Astrocyte (in vitro differentiated cells and primary cell): ENCODE measurements at places on chromosomes 11 and 22. TPM values are rescaled to one million over a fixed set of nuclear protein-coding genes. Genes with fewer than 3 reads are reported as not detected.

GRCh38 chr11:128238521-128239265, 348.7 kb downstream of the ETS1 start:
- no peak overlapping the region for H3K27ac ChIP-seq
- peaks cover 16% of the 10 kb centered on the region for H3K4me1 ChIP-seq
- DNase-seq, result no peak
- no peak overlapping the region for H3K4me3 ChIP-seq
- H3K36me3 ChIP-seq, result no peaks in the 10 kb centered on the region

- peaks cover 68% of the 10 kb centered on the region for H3K4me1 ChIP-seq
- no peaks in the 10 kb centered on the region for H3K27me3 ChIP-seq
- no peak overlapping the region for H3K4me3 ChIP-seq
- no peak for DNase-seq
- no peak overlapping the region for H3K27ac ChIP-seq
These were observed 5.1 kb downstream of the CD82 start for GRCh38 chr11:44570411-44571155.

- H3K4me1 ChIP-seq, result peaks cover 7% of the 10 kb centered on the region
- H3K4me3 ChIP-seq, result no peak overlapping the region
- no peaks in the 10 kb centered on the region for H3K36me3 ChIP-seq
- H3K27ac ChIP-seq, result no peak overlapping the region
- no peaks in the 10 kb centered on the region for H3K27me3 ChIP-seq
These were observed 13.5 kb downstream of the TCIRG1 start for GRCh38 chr11:68052137-68052873.

The OR5M11 gene
- total RNA-seq, result not detected in 2 replicates

The SCGB1C1 gene
- total RNA-seq, result not detected in 2 replicates

- no peak for DNase-seq
- no peaks in the 10 kb centered on the region for H3K36me3 ChIP-seq
- H3K27me3 ChIP-seq, result peaks cover 2% of the 10 kb centered on the region
- no peak overlapping the region for H3K4me3 ChIP-seq
These were observed 47.5 kb downstream of the DSCAML1 start for GRCh38 chr11:117749541-117749910.

DNA sequence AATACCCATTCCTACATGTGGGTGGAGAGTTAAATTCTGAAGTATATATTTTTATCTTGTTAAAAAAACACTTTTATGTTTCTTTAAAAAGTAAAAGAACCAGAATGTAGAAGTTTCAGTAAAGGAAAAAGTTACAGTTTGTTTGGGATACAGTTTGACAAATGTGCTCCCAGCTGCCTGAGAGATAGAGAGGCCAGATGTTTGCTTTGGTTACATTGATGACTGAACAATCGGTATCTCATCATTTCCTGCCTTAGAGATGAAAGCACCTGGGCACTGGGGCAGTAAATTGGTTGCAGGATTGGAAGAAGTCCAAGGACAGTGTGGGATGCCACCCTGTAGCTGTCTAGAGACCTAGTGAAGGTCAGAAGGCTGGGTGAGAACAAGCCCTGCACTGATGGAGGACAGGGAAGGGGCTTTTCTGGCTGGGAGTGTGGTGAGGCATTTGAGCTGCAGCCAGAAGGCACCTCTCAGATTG, 16.6 kb downstream of the MED15 start:
- H3K4me3 ChIP-seq, result no peak overlapping the region
- H3K27me3 ChIP-seq, result no peaks in the 10 kb centered on the region
- H3K36me3 ChIP-seq, result peaks cover 15% of the 10 kb centered on the region
- peaks cover 55% of the 10 kb centered on the region for H3K4me1 ChIP-seq
- DNase-seq, result no peak

GRCh38 chr22:44752285-44753188, at the start of gene ARHGAP8:
TSS of gene ARHGAP8 (plus strand) at chr22:44752575. CDS start at chr22:44786528, 33,953 bp downstream.
- no peak within 1 kb of the TSS for H3K27ac ChIP-seq
- no peaks in the 10 kb centered on the region for H3K36me3 ChIP-seq
- peaks cover 9% of the 10 kb centered on the region for H3K4me1 ChIP-seq
- peaks cover 29% of the 10 kb centered on the region for H3K27me3 ChIP-seq

DNA sequence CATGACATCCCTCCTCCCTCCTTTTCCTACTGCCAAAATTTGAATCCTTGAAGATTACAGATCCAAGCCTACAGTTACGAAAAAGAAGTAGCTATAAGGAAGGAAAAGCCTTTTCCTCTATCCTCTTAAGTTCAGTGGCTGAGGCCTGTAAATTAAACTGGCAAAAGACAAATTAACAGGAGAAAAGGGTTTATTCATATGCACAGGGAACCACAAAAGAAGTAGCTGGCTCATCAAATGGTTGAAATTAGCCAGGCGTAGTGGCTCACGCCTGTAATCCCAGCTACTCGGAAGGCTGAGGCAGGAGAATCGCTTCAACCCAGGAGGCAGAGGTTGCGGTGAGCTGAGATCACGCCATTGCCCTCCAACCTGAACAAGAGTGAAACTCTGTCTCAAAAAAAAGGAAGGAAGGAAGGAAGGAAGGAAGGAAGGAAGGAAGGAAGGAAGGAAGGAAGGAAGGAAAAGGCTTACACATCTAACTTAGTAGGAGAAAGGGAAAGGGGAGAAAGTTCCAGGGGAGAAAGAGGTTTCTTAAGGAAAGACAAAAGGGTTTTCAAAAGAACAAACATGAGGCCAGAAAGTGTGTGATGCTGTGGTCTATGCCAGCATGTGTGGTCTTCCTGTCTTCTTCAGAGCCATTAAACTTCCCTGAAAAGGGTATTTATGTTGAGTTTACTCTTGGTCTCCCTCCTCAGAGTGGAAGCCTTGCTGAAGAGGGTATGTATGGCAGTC, 5.1 kb upstream of the SMPD1 start:
- peaks cover 10% of the 10 kb centered on the region for H3K4me1 ChIP-seq
- H3K4me3 ChIP-seq, result no peak overlapping the region
- peaks cover 4% of the 10 kb centered on the region for H3K27me3 ChIP-seq
- H3K27ac ChIP-seq, result no peak overlapping the region

GRCh38 chr11:10477690-10478046, 22.6 kb downstream of the AMPD3 start:
- no peak overlapping the region for H3K4me3 ChIP-seq
- no peaks in the 10 kb centered on the region for H3K36me3 ChIP-seq
- H3K27me3 ChIP-seq, result no peaks in the 10 kb centered on the region
- no peak overlapping the region for H3K27ac ChIP-seq
- no peak for DNase-seq

The OR6A2 gene
- 0.09 TPM in 1 of 2 replicates, not detected in the other for total RNA-seq

GRCh38 chr11:75955443-75955842, 140.4 kb downstream of the UVRAG start:
- H3K4me1 ChIP-seq, result no peaks in the 10 kb centered on the region
- H3K27ac ChIP-seq, result no peak overlapping the region
- no peaks in the 10 kb centered on the region for H3K36me3 ChIP-seq
- H3K4me3 ChIP-seq, result no peak overlapping the region
- H3K27me3 ChIP-seq, result no peaks in the 10 kb centered on the region

- no peak overlapping the region for H3K4me3 ChIP-seq
- no peak for DNase-seq
- H3K27me3 ChIP-seq, result no peaks in the 10 kb centered on the region
- H3K27ac ChIP-seq, result no peak overlapping the region
These were observed 36.0 kb downstream of the C11orf65 start for GRCh38 chr11:108431370-108431769.

The PRRG4 gene
- 0.14 and 0.45 TPM in 2 replicates for total RNA-seq

The CCDC116 gene
- total RNA-seq, result 0.11 and 0.22 TPM in 2 replicates

DNA sequence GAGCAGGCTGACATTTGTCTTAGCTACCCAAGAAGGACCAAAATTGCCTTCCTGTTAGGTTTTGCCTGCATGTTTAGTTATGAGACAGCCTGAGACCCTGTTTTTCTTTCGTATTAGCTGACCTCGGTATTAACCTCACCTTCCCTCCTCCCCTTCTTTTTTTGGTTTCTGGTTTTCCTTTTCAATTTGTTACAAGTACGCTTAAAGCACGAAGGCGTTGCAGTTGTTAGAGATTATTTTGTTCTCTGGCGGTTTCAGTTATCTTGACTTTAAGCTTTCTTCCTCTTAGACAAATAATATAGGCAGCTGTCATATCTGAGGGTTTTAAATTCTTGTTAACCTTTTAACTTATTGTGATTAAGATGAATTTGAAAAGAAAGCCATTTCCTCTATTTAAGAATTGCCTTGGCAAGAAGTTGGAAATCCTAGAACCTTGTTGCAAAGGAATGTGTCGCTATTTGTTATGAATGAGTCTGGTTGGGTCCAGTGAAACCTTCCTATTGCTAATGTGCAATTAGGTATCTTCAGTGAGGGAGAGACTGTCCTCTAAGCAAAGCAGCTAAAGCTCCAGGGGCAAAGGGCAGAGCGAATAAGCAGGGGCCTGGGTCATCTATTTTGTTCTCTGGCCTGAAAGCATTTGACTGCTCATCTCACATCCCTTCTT, 45.7 kb downstream of the PACS1 start:
- DNase-seq, result peak; percentile 72
- peaks cover 71% of the 10 kb centered on the region for H3K4me1 ChIP-seq
- H3K4me3 ChIP-seq, result no peak overlapping the region
- H3K27me3 ChIP-seq, result no peaks in the 10 kb centered on the region

DNA sequence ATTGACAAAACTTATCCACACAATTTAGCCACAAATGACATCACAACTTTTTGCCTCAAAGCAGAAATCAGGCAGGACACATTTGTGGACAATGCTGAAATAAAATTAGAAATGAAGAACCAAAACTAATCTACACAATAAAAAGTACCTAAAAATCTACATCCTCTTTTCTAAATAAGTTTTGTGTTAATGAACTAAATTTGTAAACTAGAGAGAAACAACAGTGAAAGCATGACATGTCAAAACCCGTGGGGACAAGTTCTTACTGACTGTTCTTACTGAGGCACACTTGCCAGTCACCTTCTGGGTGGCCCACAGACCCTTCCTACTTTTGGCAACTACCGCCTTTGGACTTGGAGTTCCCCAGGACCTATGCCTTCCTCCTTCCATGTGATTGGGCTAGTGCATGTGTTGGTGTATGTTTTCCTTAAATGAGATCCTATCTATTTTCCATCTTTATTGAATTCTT, 60.7 kb upstream of the MUC15 start:
- no peaks in the 10 kb centered on the region for H3K36me3 ChIP-seq
- H3K27me3 ChIP-seq, result no peaks in the 10 kb centered on the region
- H3K4me1 ChIP-seq, result no peaks in the 10 kb centered on the region
- DNase-seq, result no peak
- no peak overlapping the region for H3K27ac ChIP-seq

- peak overlapping the region; percentile 23 for H3K27ac ChIP-seq
- no peaks in the 10 kb centered on the region for H3K36me3 ChIP-seq
- no peak for DNase-seq
- H3K4me3 ChIP-seq, result no peak overlapping the region
- no peaks in the 10 kb centered on the region for H3K27me3 ChIP-seq
These were observed 14.5 kb downstream of the CRTAM start for GRCh38 chr11:122852796-122853160.

DNA sequence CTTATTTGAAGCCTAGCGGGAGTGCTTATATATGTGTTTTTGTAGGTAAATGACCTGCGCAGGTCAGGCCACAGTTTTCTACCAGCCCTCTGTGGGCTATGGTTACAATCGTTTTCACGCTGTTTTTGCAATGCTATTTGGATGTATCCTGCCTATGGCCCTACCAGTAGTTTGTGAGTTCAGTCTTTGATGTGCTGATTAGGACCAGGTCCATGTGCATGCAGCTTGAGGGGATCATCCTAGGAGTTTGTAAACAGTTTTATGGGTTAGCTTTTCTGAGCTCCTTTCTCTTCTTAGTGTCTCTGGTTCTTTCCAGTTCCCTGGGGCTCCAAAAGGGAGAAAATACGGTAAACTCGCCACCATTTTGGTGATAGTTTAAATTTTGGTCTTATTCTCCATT, 142.5 kb downstream of the LDLRAD3 start:
- DNase-seq, result no peak

DNA sequence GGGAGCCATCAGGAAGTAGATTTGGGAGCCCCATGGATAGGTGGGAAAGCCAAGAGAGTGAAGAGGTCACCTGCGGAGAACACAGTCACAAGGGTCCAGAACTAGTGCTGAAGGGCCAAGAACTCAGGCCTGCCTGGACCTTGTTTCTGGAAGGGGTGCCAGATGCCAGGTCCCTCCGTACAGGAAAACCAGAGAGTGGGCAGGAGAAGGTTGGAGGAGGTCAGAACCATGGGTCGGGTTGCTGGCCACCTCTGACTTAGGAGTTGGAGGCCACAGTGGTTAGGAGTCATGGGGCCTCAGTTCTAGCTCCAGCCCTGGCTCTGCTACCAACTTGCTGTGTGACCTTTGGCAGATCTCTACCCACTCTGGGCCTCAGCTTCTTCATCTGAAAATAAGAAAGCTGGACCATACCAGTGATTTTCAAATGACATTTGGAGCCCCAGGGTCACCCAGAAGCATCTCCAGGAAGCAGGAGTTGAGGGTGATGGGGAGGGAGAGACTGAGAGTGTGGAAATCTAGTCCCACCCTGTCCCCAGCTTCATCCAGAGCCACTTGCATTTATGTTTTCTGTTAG, 20.8 kb upstream of the TUB start:
- H3K4me1 ChIP-seq, result no peaks in the 10 kb centered on the region
- H3K36me3 ChIP-seq, result no peaks in the 10 kb centered on the region
- peak overlapping the region; percentile 13 for H3K27ac ChIP-seq
- no peak overlapping the region for H3K4me3 ChIP-seq
- no peak for DNase-seq

The HPX gene
- total RNA-seq, result 1.7 and 1.9 TPM in 2 replicates

- no peak overlapping the region for H3K4me3 ChIP-seq
- no peak overlapping the region for H3K27ac ChIP-seq
- DNase-seq, result no peak
- H3K36me3 ChIP-seq, result peaks cover 23% of the 10 kb centered on the region
- no peaks in the 10 kb centered on the region for H3K4me1 ChIP-seq
- H3K27me3 ChIP-seq, result no peaks in the 10 kb centered on the region
These were observed 60.2 kb upstream of the MTMR2 start for GRCh38 chr11:95984072-95984471.

DNA sequence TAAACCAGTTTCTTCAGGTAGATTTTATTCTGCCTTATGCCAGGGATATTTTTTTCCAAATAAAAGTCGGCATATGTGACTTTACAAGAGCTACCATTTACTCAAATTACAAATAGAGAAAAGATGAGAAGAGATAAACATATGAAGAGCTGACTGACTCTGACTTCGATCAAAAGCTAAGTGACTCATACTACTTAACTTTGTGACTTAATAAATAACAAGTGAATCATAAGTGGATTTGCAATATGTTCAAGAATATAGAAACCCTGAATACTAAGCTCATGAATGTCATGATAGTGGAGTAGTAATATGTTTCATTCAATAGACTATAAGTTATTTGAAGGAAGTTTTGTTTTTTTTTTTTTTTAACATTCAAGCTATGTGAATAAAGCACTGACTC, 130.5 kb upstream of the ANO3 start:
- no peaks in the 10 kb centered on the region for H3K27me3 ChIP-seq
- no peaks in the 10 kb centered on the region for H3K36me3 ChIP-seq
- no peak overlapping the region for H3K4me3 ChIP-seq
- DNase-seq, result peak; percentile 55
- H3K27ac ChIP-seq, result no peak overlapping the region

- DNase-seq, result no peak
- no peak overlapping the region for H3K4me3 ChIP-seq
- no peaks in the 10 kb centered on the region for H3K4me1 ChIP-seq
- no peak overlapping the region for H3K27ac ChIP-seq
These were observed 130.8 kb downstream of the CEP164 start for GRCh38 chr11:117458275-117459122.

The SCGB2A2 gene
- total RNA-seq, result not detected in 2 replicates
